ENCODE measurements at places on chromosomes 1 and 21. TPM values are rescaled to one million over a fixed set of nuclear protein-coding genes. Genes with fewer than 3 reads are reported as not detected.

PCNX2 gene
- total RNA-seq, result 9.0 TPM

NPPA gene
- 98,870 TPM for total RNA-seq

CNR2 gene
- 0.04 TPM for total RNA-seq

TRIM17 gene
- total RNA-seq, result not detected

GRCh38 chr1:246271516-246271915, 235.6 kb downstream of the SMYD3 start:
- H3K4me1 ChIP-seq, result no peaks in the 10 kb centered on the region
- H3K36me3 ChIP-seq, result no peaks in the 10 kb centered on the region
- H3K27me3 ChIP-seq, result no peaks in the 10 kb centered on the region
- no peak for DNase-seq
- no peak overlapping the region for H3K27ac ChIP-seq
- H3K4me3 ChIP-seq, result no peak overlapping the region

GRCh38 chr1:180143359-180143758, 11.3 kb upstream of the QSOX1 start:
- no peaks in the 10 kb centered on the region for H3K4me1 ChIP-seq
- H3K4me3 ChIP-seq, result no peak overlapping the region
- H3K27me3 ChIP-seq, result no peaks in the 10 kb centered on the region
- H3K36me3 ChIP-seq, result no peaks in the 10 kb centered on the region

GRCh38 chr1:156146769-156147405, 6.5 kb upstream of the SEMA4A start:
- H3K27me3 ChIP-seq, result no peaks in the 10 kb centered on the region
- no peaks in the 10 kb centered on the region for H3K36me3 ChIP-seq
- no peak overlapping the region for H3K4me3 ChIP-seq
- no peak for DNase-seq
- no peaks in the 10 kb centered on the region for H3K4me1 ChIP-seq
